ENCODE measurements at places on chromosomes 3 and 15.
A peak's percentile ranks its signal among the peaks of the same experiment; 100 is the strongest.

- ATAC-seq: no peak
Measured at GRCh38 chr3:131503320-131503635, 507 bp upstream of the MRPL3 start.

- peak; percentile 75 for ATAC-seq
Measured at GRCh38 chr3:56494679-56495322, 26.5 kb upstream of the ERC2 start.

GRCh38 chr3:39502838-39503145 lies 35.3 kb downstream of the MOBP start:
- no peak for ATAC-seq

DNA sequence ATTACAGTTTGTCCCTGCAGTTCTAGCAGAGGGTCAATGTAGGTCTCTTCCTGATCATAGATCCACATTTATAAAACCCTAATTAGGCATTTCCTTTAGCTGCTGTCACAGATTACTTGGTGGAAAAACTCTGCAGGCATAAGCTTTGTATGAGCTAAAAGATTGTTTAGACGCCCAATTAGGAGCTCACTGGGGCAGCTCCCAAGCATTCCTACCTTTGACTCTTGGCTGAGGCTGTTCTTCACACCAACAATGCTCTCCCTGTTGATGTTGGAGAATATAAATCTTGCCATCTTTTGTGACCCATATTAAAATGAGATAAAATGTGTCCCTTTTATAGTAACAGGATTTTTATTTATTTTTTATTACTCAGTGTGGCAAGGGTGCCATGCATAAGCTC lies 148.3 kb upstream of the TRIM42 start:
- ATAC-seq: no peak

DNA sequence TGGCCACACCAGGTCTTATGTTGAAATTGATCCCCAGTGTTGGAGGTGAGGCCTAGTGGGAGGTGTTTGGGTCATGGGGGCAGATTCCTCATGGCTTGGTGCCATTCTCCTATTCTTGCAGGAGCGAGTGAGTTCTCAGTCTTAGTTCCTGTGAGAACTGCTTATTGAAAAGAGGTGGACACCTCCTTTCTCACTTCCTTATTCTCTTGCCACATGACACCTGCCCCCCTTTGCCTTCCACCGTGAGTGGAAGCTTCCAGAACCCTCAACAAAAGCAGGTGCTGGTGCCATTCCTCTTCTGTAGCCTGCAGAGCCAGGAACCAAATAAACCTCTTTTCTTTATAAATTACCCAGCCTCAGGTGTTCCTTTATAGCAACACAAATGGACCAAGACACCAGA lies 318.1 kb upstream of the MCTP2 start:
- ATAC-seq: no peak

DNA sequence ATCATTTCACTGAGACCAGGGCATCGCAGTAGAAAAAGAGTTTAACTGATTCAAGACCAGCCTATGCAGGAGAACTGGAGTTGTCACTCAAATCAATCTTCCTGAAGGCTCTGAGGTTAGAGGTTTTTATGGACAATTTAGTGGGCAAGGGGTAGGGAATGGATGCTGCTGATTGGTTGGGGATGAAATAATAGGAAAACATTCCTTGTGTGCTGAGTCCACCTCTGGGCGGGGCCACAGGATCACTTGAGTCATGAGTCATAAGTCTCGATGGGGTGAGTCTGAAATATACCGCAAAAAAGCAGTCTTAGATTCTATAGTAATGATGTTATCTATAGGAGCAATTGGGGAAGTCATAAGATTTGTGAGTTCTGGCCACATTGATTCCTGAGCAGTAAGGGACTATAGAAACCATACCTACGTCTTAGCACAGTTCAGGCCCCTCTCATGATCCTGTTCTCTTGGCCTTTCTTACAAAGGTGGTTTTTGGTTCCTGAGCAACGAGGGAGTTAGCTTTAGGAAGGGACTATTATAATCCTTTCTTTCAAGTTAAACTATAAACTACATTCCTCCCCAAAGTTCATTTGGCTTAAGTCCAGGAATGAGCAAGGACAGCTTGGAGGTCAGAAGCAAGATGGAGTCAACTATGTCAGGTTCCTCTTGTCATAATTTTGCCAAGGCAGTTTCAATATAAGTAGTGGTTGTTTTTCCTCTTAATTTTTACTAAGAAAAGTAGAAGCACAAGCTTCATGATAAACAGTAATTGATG lies 2.7 kb upstream of the OPA1 start:
- no peak for ATAC-seq
